ENCODE measurements at places on chromosomes 13 and 19.

DNA sequence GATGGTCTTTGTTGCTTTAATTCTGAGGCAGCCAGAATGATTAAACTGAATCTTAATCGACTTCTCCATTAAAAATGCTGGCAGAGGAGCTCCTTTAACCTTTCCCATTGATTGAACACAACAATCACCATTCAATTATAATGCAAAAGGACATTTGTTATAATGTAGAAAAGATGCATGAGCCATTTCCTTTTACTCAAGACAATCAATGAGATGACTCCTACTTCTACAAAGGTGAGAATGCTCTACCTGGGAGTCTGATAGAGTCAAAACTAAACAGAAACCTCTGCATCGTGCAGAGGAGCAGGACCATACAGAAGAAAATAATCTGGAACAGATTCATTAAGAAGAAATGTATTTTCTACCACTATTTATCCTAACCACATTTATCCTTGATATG, 253.6 kb upstream of the DACH1 start:
- DNase-seq = no peak

- no peak for DNase-seq
These were observed 658 bp downstream of the CLPP start for GRCh38 chr19:6362027-6362350.

DNA sequence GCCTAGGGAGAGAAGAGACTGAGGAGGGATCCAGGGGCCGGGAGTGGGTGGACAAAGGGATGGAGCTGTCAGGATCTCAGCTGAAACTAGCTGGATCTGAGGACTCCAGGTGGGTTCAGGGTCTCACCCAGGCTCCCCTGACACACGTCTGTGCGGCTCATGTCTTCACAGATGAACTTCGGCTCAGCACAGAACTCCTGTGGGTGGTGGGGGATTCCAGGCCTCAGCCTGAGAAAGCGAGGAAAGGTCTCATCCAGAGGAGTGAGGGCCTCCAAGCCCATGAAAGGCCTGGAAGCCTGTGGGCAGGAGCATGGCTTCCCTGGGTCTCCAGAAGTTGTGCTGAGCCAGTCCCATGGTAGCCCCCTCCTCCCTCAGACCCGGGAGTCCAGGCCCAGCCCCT, 1.4 kb downstream of the CAPN12 start:
- no peak for DNase-seq

DNA sequence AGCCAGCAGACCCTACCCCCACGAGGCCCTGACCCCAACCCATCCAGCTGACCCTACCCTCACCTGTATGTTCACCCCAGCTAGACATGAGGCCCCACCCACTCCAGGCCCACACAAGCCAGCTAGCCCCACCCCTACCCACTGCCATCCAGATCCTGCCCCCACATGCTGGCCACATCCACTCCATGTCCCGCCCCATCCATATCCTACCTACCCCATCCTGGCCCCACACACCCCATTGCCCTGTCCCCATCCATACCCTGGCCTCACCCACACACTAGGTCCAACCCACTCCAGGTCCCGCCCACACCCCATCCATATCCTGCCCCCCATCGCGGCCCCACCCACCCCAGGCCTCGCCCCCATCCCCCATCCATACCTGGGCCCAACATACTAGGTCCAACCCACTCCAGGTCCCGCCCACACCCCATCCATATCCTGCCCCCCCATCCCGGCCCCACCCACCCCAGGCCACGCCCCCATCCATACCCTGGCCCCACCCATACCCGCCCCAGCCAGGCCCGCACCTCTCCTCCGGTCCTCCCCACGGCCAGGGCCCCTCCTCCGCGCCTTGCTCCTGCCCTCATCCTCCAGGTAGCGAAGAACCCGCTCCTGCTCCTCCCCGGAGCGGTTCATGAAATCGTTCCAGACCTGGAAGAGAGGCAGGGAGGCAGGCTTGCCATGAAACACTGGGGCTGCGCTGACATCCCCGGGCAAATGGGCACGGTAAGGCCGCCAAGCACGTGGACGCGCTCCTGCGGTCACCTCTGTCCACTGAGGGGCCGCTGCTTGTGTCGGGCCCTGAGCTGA, 7.2 kb downstream of the RNU6-9 start:
- DNase-seq = no peak

DNA sequence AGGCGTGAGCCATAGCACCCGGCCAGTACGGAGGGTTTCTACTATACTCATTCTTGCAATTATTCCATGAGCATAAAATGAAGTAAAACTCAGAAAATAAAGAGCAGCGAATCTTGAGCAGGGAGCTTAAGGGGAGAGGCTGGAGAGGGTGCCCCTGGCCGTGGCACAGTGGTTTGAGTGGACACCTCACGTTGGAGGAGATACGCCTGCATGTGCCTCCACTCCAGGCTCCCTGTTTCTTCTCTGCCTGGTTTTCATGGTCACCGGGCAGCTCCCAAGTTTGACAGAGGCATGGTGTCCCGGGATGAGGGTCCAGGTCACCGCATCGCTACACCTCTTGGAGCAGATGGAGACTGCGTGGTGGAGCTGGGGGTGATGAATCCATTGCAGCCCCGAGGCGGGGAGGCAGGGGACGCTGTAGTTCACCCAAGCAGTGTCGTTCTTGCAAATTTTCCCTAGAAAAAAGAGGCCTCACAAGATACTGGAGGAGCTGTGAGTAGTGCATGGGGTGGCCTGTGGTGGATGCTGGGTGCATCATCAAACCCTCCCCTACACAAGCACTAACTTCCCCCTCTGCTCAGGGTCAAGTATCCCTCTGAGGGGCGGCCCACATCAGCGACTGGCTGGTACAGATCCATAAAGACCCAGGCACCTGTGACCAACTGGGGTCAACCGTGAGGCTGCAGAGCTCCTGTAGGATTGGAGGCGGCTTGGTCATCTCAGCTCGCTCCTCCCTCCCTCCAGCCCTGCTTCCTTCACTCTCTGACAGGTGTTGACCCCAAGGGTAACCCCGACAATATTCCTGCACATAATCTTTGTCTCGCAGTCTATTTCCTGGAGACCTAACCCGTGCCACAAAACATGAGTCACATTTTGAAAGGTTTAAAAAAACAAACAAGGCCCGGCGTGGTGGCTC, 3.6 kb upstream of the MIER2 start:
- DNase-seq = no peak

DNA sequence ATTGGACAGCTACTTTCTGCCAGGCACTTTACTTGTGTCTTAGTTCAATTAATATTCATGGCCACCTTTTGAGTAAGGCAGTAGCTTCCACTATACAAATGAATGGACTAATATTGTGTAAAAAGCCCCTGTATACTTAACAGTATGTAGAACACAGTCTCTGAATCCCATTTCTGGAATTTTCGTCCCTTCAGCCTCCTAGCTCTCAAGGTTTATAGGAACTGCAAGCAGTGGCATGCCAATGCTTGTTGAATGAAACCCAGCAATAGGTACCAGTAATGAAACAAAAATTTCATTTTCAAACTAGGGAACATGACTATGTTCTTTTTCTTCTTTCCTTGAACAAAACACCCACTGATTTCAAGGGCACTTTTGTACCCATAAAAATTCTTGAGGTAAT, 361.6 kb downstream of the TDRD3 start:
- DNase-seq = no peak

DNA sequence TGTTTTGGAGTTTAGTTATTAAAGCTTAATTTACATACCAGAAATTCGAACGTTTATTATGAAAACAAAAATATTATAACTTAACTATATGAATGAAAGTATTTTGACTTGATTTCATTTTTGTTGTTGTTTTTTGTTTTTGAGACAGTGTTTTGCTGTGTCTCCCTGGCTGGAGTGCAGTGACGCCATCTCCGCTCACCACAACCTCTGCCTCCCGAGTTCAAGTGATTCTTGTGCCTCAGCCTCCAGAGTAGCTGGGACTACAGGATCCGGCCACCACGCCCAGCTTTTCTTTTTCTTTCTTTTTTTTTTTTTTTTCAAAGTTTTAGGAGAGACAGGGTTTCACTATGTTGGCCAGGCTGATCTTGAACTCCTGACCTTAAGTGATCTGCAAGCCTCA, 392.6 kb downstream of the PCDH17 start:
- DNase-seq = no peak

- no peak for DNase-seq
These were observed 1438.6 kb downstream of the UQCRFS1 start for GRCh38 chr19:27774337-27774736.

DNA sequence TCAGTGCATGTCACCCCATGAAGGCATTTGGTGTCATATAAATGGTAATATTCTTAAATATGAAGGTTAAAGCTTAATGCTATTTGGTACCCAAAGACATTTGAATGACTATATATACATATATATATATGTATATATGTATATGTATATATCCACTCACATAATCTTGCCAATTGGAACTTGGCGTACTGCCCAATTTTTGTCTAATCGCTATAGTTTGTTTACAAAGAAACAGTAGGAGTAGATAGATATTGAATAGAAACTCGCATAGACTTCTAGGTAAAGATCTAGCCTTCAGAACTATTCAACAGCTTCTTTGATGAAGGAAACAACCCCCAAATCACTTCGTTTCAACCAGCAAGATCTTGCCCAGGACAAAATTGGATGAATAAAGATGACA, 24.1 kb downstream of the KLF5 start:
- DNase-seq = no peak
